ENCODE measurements at places on chromosomes 7 and 10.

DNA sequence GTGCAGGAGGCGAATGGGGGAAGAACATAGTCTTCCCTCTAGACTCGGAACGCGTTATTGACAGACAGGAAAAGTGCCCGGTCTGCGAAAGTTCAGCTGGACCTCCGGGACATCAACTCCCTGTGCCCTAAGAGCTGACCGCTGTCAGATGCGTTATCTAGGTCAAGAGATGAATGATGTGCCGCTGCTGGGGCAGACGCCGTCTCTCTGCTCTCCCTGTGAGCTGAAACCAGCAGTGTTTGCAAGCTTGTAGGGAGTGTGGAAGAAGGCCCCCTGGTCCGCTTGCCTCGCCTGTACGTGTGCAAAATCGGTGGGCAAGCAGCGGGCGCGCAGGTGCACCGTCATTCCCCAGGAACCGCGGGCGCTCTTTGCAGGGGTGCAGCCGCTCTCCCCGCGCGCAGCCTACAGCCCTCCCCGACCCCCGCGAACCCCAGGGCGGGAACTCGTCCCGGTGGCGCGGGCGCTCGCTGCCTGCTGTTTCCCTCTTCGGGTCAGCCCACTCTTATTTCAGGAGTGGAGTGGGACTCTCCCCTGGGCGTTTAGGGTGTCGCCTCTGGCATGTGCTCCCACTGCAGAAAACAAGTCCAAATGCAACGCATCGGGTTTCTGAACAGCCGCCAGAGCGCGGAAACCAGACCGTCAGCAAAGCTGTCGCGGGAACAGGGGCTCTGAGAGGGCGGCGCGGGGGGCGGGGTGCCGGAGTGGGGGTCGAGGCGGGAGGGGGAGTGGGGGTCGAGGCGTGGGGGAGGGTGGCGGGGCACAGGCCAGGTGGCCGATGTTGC, 1.8 kb upstream of the PFKFB3 start:
- peak; percentile 68 for DNase-seq

DNA sequence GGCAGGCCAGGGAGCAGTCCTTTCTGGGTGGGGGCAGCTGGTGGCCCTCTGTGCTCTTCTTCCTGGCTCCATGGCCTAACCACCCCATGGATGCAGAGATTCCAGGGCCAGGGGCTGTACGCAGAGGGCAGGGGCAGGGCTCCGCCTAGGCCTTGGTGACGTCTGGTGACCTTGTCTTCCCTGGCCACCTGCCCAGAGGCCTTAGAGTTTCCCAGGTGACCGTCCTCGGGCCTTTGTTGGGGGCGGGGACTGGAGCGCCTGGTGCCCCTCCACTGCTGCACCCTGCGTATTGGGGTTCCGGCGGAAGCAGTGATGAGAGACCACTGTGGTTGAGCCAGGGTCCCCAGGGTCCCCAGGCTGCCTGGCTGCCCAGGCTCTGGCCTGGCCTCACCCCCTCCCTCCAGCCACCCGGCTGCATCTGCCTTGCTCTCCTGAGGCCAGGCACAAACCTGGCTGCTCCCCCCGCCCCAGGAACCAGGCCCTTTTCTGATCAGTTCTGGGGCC, 10.3 kb downstream of the PWWP2B start:
- no peak for DNase-seq

DNA sequence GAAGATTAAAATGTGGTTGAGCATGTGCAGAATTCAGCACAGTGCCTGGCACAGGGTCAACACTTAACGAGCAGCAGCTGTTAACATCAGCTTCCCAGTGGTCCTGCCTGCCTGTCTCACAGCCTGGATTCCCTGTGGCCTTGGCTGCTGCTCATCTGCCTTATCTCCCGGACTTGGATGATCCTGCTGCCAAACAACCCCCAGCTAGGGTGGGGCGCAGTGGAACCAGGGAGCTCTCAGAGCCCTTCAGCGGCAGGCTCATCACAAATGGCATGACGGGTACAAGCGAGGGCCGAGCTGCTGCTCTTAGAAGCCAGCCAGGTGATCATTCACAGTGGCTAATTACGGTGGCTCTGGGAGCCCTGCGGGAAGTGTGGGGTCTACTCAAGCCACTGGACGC, 13.0 kb upstream of the SMARCD3 start:
- no peak for DNase-seq

GRCh38 chr10:102779680-102780526, 36.2 kb downstream of the WBP1L start:
- DNase-seq = no peak

DNA sequence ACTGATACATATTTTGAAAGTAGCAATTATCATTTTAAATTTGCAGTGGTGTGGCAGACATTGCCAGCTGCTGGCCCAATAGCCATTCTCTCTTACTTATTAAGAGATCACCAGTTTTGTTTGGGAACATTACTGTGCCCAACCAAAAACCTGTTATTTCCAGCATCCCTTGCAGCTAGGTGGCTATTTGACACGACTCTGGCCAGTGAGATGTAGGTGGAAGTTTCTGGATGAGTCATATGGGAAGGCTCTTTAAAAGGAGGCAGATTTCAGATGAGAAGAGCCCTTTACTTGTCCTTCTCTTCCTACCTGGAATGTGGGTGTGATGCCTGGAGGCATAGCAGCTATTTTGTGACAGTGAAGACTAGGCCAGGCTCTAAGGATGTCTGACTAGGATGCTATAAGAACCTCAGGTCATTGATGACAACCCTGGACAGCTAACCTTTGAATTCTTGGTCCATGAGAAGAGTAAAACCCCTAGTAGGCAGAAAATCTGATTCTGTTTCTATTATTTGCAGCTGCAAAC, 77.9 kb downstream of the CARD11 start:
- peak; percentile 20 for DNase-seq

DNA sequence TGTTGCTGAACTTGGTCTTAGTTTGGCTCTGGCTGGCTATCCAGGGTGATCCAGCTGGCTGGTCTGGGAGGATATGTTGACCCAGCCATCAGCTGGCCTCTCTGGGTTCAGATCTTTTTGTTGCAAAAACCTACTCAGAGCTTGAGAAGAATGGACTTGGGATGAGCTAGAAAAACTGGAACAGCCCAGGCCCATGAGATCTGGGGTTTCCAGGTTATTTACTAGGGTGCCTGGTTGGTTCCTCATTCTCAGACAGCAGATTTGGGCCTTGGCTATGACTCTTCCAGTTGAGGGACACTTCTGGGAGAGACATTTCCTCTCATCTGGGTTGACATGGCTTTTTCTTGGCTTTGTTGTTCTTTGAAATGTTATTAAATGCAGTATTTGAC, 116.6 kb downstream of the ADCY1 start:
- no peak for DNase-seq

DNA sequence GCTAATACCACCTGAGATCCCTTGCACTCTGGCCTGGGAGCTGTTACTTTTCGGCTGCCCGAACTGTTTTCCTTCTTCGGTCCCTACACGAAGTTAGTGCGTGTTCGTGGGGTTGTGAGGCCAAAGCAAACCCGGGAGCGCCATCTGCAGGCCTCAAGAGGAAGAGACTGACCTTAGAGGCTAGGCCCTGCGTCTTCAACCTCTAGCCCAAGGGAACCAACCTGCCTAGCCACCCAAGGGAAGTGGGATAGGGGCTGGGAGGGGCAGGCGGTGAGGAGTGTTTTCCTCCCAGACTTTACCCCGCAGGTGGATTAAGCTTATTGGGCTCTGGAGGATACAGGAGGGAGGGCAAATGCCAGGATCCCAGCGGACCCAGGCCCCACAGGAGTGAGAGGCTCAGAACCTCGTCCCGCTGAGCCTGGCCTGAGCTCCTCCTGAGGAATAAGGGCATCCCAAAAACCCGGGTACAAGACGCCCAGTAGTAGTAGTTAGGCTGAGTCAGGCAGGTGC, 1.7 kb upstream of the PAX2 start:
- peak; percentile 76 for DNase-seq

DNA sequence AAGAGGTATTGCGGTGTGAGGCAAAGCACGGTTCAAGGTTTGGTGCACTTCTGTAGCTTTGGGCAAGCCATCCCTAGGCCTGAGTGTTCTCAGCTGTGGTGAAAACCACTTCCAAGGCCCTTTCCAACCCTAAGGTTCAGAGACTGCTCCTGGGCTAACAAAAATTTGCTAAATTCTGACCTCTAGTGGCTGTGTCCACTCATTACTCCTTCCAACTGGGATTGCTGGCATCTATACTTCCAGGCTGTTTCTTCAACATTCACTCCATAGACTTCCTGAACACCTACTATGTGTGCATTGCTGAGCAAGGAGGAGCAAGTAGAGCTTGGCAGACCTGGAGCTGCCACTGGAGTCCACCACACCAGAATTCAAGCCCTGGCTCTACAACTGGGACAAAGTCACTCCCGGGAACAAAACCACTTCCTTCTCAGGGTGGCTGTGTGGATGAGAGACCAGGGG, 29.3 kb upstream of the SH3PXD2A start:
- peak; percentile 22 for DNase-seq

DNA sequence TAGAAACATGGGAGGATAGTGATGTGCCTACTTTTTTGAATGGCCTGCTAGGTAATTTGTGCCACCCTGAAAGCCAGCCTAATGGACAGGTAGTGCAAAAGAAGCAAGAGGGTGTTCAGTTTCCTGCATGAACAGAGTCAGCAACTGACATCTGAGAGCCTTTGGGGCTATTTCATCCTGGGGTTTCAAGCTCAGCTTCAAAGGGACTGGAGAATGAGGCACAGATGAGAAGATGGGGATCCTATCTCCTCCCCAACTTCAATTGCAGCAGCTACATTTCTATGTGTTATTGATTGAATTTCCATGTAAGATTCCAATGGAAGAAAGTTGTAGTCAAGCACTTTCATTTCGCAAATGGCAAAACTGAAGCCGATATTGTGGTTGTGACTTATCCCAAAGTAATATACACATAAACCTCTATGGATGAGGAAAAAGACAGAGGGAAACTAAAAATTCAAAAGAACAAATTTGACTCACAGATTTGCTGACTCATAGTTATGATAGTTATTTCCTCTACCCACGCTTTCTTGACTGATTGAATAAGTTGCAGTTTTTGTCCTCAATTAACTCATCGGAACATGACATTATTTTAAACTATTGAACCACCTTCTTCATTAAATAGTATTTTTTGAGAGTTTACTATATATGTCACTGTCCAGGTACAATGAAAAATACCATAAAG, 42.6 kb upstream of the NRP1 start:
- DNase-seq = no peak

GRCh38 chr7:100413889-100414288, 14.6 kb downstream of the ZCWPW1 start:
- no peak for DNase-seq

- no peak for DNase-seq
Observed at GRCh38 chr7:75599244-75599781, 107.2 kb downstream of the SPDYE5 start.

DNA sequence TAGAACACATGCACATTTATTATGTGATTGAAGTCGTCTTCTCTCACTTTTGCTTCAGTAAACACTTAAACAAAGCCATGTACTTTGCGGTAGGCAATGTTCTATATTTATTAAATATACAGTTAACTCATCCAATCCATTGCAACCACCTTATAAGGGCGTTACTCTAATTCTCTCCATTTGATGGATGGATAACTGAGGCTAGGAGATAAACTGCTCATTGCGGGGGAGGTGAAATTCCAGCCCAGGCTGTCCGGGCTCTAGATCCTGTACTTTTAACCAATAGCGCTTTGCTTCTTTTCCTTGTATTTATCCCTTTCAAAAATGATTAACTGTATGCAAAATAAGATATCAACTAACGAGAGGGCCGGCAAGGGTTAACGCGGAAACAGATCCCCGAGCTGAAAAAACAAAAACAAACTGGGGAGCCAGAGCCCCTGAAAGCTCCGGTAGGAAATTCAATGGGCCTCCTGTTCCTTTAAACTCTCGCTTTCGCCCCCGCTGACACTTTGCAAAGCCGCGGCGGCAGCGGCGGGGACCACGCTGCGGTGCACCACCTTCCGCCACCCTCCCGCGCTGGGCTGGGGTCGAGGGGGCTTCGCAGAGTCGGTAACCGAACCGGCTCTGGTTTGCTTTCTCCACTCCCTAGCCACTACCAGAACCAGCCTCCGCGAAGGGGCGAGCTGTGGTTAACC, 1.0 kb upstream of the PLXDC2 start:
- DNase-seq = no peak

DNA sequence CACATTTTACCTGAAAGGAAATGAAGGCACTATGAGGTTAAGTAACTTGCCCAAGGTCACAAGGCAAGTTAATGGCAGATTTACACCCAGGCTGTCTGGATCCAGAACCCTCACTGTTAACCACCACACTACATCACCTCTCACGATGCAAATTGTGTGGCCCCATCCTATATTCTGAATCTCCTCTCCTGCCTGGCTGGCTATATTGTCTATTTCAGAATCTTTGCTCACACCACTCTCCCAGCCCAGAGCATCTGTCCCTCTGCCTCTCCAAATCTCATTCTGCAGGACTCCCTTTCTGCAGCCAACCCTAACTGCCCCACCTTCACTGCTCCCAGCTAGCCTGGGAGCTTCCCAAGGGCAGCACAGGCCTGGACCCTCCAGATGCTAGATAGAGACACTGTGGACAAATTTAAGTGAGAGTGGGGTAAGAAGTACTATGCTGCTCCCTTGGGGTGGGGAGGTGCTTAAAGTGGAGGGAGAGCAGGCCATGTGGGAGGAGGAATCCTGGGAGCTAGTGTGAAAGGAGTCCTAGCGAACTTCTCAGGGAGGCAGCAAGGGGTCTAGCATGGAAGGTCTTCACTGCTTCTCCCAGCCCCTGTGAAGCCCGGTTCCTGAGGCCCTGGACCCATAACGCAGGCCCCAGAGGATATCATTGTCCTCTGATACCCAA, 786 bp downstream of the CUEDC2 start:
- peak; percentile 24 for DNase-seq

DNA sequence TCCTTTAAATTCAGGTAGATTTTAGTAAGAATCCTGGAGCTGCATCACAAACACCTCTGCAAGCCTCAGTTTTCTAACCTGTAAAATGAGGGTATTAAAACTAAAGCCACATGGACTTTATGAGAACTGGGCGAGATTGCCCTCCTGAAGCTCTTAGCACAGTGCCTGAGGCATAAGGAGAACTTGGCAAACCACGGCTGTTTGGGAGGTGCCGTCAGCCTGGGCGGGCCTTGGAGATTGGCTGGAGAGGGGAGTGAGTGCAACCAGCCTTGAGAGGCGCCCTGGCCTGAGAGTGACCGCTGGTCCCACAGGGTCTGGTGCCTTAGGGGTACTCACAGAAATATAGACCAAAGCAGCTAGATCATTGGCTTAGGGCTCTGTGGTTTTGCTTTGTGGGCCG, 5.4 kb upstream of the TNS3 start:
- DNase-seq = no peak

GRCh38 chr7:47600199-47601118, 18.5 kb upstream of the TNS3 start:
- DNase-seq = no peak

All from activated CD4-positive, alpha-beta T cell treated with anti-CD3 and anti-CD28 coated beads for 36 hours (primary cell).